ENCODE measurements at places on chromosomes 6 and 20.

- no peak for DNase-seq
Observed at GRCh38 chr6:9901376-9901775, 513.5 kb downstream of the TFAP2A start.

DNA sequence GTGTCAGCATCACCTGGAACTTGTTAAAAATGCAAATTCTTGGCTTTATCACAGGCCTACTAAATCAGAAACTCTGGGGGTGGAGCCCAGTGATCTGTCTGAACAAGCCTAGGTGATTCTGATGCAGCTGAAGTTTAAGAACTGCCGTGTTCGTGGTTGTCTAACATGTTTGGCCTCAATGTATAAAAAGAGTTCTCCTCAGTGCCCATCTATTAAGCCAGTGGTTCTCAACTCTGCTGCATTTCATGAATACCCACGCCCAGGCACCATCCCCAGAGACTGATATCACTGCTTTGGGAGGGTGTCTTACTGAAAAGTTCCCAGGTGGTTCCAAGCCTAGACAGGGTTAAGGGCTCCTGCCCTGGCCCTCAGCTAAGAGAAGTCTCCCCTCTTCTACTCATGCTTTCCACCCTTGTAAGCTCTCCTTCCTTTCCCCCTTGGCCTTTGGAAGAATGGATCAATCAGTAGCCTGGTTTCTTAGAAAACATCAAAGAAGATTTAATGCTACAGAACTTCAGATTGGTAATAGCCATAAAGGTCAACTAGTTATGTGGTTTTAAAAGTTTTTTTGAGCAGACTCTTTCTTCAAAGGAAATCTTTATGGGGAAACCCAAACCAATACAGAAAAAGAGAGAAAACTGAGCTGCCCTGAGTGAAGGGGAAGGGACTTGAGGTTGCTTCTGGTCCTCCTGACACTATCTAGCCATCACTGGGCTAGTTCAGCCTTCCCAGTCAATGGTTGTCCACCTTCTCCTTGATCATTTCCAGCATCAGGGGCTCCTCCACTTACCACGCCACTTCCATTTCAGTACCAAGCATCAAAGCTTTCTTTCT, 38.9 kb upstream of the TNFAIP3 start:
- DNase-seq: no peak

DNA sequence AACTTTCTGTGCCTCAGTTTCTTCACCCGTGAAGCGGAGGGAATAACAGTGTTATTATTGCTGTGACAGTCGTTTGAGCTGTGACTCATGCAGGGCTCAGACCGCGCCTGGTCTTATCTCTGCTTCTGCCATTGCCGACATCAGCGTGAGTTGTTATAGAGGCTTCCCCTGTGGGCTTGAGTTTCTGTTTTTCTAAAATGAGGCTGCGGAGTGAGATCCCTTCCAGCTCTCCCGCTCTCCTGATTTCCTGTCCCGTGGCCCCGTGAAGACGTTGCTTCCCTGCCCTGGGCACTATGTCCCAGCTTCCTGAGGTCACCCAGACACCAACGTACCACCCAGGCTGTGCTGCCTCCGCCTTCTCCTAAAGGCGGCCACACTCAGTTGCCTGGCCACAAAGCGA, 278.5 kb downstream of the BMP7 start:
- no peak for DNase-seq

DNA sequence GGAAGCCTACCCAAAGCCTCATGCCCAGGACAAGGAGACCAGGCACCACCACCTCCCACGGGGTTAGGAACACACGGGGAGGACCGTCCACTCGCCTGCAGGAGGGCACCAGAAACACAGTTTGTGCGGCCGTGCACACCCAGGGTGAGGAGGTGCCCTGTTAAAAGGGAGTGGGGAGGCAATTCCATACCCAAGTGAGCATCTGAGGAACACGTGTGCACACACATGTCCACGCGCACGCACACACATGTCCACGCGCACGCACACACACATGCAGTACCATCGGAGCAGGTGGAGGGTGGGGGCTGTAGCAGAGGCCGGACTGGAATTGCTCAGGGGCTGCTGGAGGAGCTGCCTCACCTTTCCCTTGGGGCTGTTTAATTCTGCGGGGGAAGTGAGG, 259.4 kb downstream of the TAF4 start:
- DNase-seq: no peak

DNA sequence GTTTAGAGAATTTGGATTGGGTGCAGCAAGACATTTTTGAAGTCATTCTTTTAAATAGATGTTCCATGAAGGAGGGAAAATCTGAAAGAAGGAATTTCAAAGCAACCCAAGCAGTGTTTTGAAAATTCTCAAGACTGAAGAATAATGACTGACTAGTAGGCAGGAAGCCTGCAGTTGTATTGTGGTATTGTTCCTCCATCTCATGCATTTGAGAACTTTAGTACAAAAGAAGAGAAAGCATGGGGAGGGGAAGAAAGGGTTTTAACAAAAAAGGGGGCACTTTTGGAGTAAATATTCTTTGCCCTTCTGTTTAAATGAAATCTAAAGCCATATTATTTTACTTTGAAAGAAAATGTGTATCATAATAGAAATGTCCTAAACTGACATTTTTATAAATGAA, 6.6 kb downstream of the NCOA3 start:
- no peak for DNase-seq

DNA sequence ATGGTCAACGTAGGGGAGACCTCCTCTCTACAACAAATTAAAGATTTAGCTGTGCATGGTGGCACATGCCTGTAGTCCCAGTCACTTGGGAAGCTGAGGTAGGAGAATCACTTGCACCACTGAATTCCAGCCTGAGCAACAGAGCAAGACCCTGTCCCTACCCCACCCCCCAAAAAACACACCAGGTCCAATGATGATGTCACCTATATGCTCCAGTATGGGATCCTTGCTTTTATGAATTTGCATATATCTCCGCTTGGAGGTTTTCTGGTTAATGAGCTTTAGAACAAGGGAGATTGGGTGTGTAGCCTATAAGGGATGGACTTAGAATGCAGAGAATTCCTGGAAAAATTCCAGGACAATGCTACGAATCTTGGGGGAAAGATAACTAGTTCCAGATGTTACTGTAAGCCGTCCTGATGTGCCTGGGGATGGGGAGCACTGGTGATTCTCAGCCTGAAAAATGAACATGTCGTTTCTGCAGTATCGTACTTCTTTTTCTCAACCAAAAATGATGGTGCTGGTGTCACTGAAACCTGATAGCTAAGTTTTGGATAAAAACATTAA, 61.1 kb downstream of the ZBTB2 start:
- DNase-seq: no peak

- DNase-seq: no peak
Observed at GRCh38 chr6:53172468-53172803, 23.8 kb upstream of the GCM1 start.

DNA sequence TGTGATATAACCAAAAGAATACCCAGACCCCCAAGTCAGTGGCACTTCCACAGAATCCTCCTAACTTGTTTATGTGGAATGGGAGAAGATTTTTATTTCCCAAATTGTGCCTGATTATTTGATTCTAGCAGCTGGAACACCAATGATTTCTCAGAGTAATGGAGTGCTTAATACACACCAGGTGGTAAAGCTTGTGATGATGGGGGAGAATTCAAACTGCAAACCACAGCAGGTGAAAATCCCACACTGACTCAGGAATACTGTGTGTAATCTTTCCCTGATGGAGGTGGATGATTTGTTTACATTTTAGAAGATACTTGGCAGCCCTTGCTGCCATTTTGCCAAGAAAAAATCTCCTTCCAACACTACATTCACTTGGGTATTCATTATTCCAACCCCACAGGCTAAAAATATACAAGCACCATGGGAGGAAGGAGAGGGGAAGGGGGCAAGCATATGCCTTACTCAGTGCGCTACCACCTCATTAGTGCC, 212.7 kb upstream of the PLN start:
- no peak for DNase-seq

Measured in activated CD4-positive, CD25-positive, alpha-beta regulatory T cell (primary cell).